ENCODE measurements at places on chromosomes 2 and 18. TPM values are rescaled to one million over a fixed set of nuclear protein-coding genes. Genes with fewer than 3 reads are reported as not detected.

Gene SLC4A5
- total RNA-seq = 5.9 TPM

- H3K4me1 ChIP-seq = no peaks in the 10 kb centered on the region
- H3K27me3 ChIP-seq = peaks cover 4% of the 10 kb centered on the region
- no peak overlapping the region for H3K27ac ChIP-seq
- DNase-seq = no peak
- H3K4me3 ChIP-seq = no peak overlapping the region
These were observed 481.0 kb downstream of the TNS1 start for GRCh38 chr2:217521820-217522219.

DNA sequence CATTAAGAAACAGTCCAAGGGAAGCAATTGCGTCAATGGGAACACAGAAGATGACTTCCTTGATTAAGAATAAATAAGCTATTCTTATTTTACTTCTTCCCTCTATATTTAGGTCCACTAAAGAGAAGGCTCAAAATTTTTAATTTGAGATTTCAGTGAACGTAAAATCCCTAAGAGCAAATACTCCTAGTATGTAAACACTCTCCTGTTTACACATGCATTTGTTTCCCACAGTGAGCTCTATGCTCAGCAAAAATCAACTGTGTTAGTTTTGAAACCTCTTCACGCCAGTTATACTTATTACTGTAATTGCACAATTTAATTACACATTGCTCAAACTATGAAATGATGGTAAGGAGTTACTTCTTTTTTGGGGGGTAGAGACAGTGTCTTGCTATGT, 8.8 kb downstream of the SLC39A6 start:
- H3K27me3 ChIP-seq = no peaks in the 10 kb centered on the region
- H3K36me3 ChIP-seq = peaks cover 33% of the 10 kb centered on the region
- H3K4me1 ChIP-seq = peaks cover 2% of the 10 kb centered on the region
- no peak overlapping the region for H3K4me3 ChIP-seq
- H3K27ac ChIP-seq = no peak overlapping the region

GRCh38 chr2:27264753-27265535, 2.1 kb upstream of the SLC30A3 start:
- H3K27me3 ChIP-seq = peaks cover 41% of the 10 kb centered on the region
- H3K4me1 ChIP-seq = peaks cover 11% of the 10 kb centered on the region
- DNase-seq = peak; percentile 71
- no peaks in the 10 kb centered on the region for H3K36me3 ChIP-seq
- H3K4me3 ChIP-seq = peak overlapping the region; percentile 64
- H3K27ac ChIP-seq = peak overlapping the region; percentile 35

Gene ATOH8
- 1.3 TPM for total RNA-seq

GRCh38 chr18:31722369-31722957, 38.1 kb upstream of the B4GALT6 start:
- H3K36me3 ChIP-seq = peaks cover 3% of the 10 kb centered on the region
- peak; percentile 70 for DNase-seq
- peaks cover 4% of the 10 kb centered on the region for H3K27me3 ChIP-seq
- no peak overlapping the region for H3K27ac ChIP-seq
- H3K4me3 ChIP-seq = no peak overlapping the region

DNA sequence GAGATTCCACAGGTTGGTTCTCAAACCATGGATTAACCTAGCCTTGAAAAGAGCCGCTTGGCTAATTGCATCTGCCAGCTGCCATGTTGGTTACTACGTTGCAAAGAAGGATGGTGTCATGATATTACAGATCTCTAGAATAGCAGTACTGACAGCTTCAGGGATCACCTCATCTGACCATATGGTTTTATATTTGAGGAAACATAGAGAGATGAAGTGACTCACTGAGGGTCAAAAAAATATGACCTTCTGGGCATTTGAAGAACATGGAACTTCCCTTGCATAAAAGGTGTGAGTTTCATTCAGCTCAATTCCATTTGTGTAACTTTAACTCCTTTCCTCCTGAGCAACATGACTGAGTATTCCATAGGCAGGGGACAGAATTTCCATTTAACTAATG, 242.3 kb downstream of the SETBP1 start:
- H3K36me3 ChIP-seq = no peaks in the 10 kb centered on the region
- no peak overlapping the region for H3K27ac ChIP-seq
- no peaks in the 10 kb centered on the region for H3K27me3 ChIP-seq
- no peak for DNase-seq
- H3K4me1 ChIP-seq = peaks cover 5% of the 10 kb centered on the region

Gene LRRTM1
- 1.6 TPM for total RNA-seq

Gene EIF2AK2
- total RNA-seq = 36.5 TPM

Gene PCBP1
- total RNA-seq = 295 TPM

Gene C2orf81
- 11.3 TPM for total RNA-seq

Gene HOXD11
- not detected for total RNA-seq

DNA sequence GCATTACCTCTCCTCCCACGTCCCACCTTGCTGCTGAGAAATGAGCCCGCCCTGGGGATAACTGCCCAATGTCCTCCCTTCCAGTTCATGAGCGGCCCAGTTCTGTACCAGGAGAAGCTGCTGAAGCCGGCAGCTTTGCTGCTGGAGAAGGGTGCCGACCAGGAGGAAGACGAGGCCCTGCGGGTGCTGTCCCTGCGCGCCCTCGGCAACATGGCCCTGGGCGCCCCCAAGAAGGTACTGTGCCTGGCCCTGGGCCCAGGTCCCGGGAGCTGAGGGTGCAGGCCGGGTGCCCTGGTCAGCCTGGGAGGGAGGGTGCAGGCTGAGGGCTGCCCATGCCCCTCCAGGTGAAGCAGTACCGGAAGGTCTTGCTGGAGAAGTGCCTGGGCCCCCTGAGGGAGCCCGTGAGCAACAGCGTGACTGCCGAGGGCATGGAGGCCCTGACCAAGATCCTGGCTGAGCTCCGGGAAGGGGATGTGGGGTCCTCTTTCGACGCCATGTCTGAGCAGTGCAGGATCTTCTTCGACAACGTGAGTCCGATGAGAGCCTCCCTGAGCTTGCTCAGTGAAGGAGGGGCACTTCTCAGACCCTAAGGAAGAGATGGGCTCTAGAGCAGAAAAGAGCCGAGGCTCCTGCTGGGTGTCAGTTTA, 25.7 kb downstream of the HJURP start:
- peaks cover 1% of the 10 kb centered on the region for H3K36me3 ChIP-seq
- no peak for DNase-seq
- peaks cover 2% of the 10 kb centered on the region for H3K27me3 ChIP-seq
- H3K27ac ChIP-seq = no peak overlapping the region
- no peak overlapping the region for H3K4me3 ChIP-seq

Gene ALPG
- not detected for total RNA-seq

DNA sequence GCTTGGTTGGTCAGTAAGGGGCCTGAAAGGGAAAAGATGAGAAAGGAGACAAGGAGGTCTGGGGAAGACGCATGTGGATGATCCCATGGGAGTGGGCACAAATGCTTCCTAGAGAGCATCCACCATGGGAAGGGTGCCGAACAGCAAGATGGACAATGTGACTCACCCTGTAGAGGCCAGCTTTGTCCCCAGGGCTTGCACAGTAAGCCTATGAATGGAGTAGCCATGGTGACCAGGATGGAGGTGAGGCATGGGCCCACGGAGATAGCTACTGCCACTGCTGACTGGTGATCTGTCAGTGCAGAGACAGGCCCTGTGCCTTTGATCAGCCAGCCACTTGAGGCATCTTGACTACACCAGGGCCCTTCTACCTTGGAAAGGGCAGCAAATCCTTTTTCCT, 172.6 kb downstream of the HAUS1 start:
- no peak overlapping the region for H3K27ac ChIP-seq
- H3K27me3 ChIP-seq = no peaks in the 10 kb centered on the region

DNA sequence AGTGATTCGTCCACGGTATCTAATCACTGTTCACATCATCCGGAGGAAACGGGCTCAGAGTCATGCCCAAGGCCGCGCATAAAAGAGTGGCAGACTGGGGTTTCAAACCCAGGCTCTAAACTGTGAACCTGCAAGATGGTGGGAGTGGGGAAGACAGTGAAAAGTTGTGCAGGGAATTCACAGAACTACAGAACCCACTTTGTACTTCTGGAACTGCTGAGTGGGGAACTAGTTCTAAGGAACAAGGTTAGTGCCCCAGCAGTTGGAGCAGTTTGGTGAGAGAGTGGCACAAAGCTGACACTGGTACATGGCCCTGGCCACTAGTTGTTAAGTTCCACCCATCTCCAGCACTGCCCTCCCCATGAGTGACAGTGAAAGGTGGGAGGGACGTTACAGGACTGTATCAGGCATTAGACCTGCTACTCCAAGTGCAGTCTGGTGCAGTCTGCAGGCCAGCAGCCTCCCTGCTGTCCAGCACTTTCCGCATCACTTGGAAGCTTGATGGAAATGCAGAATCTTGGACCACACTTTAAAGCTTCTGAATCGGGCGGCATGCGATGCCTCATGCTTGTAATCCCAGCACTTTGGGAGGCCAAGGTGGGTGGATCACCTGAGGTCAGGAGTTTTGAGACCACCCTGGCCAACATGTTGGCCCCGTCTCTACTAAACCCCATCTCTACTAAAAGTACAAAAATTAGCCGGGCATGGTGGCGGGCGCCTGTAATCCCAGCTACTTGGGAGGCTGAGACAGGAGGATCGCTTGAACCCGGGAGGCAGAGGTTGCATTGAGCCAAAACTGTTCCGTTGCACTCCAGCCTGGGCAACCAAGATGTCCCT, 47.3 kb downstream of the C2orf42 start:
- peak overlapping the region; percentile 97 for H3K27ac ChIP-seq
- H3K27me3 ChIP-seq = no peaks in the 10 kb centered on the region
- no peaks in the 10 kb centered on the region for H3K36me3 ChIP-seq
- peak overlapping the region; percentile 74 for H3K4me3 ChIP-seq
- no peak for DNase-seq

Gene LINC00305
- total RNA-seq = 1.6 TPM

- H3K27ac ChIP-seq = no peak overlapping the region
- no peak overlapping the region for H3K4me3 ChIP-seq
- no peak for DNase-seq
- H3K4me1 ChIP-seq = no peaks in the 10 kb centered on the region
These were observed 14.0 kb upstream of the YES1 start for GRCh38 chr18:825891-826585.

GRCh38 chr18:48453330-48454066, 44.3 kb upstream of the ZBTB7C start:
- peaks cover 11% of the 10 kb centered on the region for H3K4me1 ChIP-seq
- peak overlapping the region; percentile 65 for H3K27ac ChIP-seq
- H3K4me3 ChIP-seq = no peak overlapping the region
- DNase-seq = no peak
- H3K36me3 ChIP-seq = no peaks in the 10 kb centered on the region

DNA sequence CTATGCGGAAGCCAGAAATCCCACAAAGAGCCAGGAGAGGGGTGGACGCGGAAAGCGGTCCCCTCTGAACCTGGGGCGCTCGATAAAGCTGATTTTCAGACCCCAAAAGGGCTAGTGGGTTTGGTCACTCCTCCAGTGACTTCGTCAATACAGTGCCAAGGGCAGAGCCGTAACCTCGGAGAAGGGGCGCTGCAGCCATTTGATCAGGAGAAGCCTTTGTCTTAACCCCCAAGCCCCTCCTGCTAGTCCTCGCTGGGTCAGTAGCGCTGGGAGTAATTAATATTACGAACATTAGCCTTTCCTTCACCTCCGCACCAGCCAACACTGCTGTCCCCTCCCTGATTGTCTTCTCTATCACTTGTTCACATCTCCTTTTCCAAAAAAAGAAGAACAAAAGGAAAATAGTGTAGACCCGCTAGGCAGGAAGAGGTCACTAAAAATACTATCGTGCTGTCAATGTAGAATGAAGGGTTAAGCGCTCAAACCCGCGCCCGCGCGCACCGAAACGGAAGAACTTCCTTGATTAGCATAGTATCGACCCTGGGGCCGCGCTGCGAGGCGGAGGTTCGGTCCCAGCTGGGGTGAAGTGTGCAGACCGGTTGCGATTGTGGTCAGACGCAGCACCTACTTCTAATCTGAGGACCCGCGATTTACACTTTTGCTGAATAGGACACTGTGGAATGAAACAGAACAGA, 63.2 kb upstream of the MAPRE2 start:
- H3K4me1 ChIP-seq = peaks cover 21% of the 10 kb centered on the region
- peak; percentile 39 for DNase-seq
- no peaks in the 10 kb centered on the region for H3K36me3 ChIP-seq
- H3K27ac ChIP-seq = peak overlapping the region; percentile 98
- H3K4me3 ChIP-seq = peak overlapping the region; percentile 87

Gene OBSL1
- total RNA-seq = 198 TPM

- no peaks in the 10 kb centered on the region for H3K27me3 ChIP-seq
- peaks cover 13% of the 10 kb centered on the region for H3K4me1 ChIP-seq
- peaks cover 28% of the 10 kb centered on the region for H3K36me3 ChIP-seq
- H3K4me3 ChIP-seq = no peak overlapping the region
- no peak for DNase-seq
These were observed 26.7 kb downstream of the LYPD6 start for GRCh38 chr2:149357058-149357457.

Gene CNDP2
- 182 TPM for total RNA-seq

Measured in progenitor cell of endocrine pancreas (in vitro differentiated cells).